Karpas-422 (cell line): ENCODE measurements at places on chromosomes 2 and 18. TPM values are rescaled to one million over a fixed set of nuclear protein-coding genes. Genes with fewer than 3 reads are reported as not detected.

The STAMBP gene
- 32.3 and 73.8 TPM in 2 replicates for total RNA-seq

DNA sequence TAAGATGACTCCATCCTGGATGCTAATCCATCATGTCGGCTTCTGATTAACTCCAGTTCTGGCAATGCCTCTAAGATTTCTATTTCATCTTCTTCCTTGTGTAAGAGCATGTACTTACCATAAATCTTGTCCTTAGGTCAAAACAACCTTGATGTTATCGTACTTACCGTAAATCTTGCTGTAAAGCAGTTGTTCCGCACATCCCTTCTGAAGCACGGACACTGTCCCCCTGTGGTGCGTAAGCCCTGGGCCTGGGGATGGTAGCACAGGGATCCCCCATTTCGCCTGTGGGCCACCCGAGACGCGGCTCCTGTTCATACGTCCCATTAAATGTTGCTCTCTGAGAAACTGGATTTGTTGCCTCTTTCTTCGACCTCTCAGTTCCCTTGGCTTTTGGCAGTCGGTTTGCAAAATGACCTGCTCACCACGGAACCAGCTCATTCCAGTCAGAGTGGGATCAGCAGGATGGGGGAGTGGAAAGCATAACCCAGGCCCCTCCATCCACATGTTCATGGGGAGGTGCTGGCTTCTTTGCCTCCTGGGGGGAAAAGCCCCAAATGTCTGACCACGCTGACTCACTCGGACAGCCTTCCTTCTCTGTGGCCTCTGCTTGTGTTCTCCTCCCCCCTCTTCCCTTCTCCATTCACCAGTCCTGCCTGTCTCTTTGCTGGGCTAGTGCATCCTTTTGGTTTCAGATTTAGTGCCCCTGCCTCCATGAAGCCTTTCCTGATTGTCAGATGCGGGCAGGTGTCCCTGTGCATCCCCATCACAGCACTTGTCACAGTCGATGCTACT is 49.9 kb downstream of the RAB31 start:
- DNase-seq, result no peak

DNA sequence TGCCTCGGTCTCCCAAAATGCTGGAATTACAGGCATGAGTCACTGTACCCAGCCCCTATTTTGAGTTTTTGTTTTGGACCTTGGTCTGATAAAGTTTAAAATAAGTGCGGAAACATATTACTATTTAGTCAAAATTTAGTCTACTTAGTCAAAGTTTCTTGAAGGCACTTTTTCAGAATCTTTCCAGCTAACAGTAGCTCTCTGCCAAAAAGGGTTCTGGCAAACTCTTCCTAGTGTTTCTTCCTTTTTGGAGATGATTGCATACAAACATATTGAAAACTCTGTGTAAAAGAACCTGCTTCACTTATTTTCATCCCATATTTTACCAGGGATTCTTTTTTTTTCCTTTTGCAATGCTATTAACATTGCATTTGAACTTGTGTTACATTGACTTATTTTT is 28.8 kb downstream of the GMCL1 start:
- DNase-seq, result no peak

The PNPT1 gene
- total RNA-seq, result 35.5 and 50.9 TPM in 2 replicates
